ENCODE measurements at places on chromosomes 3 and 15.
A peak's percentile ranks its signal among the peaks of the same experiment; 100 is the strongest.

- no peak for DNase-seq
These were observed 15.6 kb downstream of the SENP5 start for GRCh38 chr3:196883361-196883760.

- DNase-seq, result no peak
These were observed 79.3 kb upstream of the SEC13 start for GRCh38 chr3:10400050-10400748.

DNA sequence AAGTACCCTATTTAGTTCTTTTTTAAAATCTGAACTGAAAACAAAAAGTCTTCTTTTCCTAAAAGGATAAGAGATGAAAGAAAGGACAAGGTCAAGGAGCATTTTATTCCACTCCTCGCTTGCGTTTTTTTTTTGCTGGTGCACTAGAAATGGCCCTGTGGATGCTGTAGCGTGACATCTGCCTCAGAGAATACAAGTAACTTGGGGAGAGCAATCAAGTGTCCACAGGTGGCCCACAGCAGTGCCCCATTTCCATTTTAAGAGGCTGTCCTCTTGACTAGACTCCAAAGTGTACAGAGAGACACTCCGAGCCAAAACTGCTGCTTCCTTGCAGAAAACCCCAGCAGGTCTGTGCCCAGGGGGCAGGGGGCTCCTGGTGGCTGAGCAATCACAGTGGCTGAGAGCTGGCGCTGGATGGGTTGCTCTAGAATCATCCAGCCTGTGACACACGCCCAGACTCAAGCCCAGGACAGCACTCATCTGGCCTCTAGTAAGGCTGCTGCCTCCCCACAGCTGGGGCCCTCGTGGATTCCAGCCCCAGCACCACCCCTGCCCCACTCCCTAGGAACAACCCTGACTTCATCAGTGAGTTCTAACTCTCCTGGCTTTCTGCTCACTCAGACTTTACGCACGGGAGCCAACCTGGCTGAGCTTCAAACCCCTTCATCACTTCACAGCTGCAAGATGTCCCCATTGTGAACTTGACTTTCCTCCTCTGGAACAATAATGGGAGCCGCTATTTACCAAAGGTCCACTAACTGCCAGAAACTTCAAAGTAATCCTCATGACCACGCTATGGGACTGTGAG is 71.1 kb upstream of the SPATA12 start:
- DNase-seq, result no peak

GRCh38 chr3:169771497-169772304 is 1.5 kb upstream of the MYNN start:
- peak; percentile 75 for DNase-seq

- no peak for DNase-seq
These were observed 25.2 kb downstream of the CPEB1 start for GRCh38 chr15:82621970-82622369.

- DNase-seq, result no peak
These were observed 333.7 kb downstream of the CTNNB1 start for GRCh38 chr3:41532976-41533375.

DNA sequence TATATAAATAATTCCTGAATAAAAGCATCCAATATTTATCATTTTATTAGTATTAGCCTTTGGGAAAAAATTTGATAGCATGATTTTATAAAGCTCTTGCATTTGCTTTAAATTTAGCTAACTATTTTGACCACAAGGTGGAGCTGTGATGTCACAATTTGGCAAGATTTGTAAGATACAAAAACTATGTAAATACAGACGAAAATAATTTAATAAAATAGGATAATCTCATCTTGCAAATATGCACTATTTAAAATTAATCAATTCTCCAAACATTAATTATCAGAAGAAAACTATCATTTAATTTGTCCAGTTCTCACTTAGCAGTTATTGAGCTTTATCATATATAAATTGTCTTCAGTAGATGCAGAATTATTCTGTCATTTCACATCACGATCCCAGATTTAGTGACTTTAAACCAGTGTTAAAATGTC is 95.4 kb downstream of the PLOD2 start:
- DNase-seq, result peak; percentile 44

- DNase-seq, result no peak
These were observed 1030.6 kb downstream of the MCTP2 start for GRCh38 chr15:95261968-95262367.

DNA sequence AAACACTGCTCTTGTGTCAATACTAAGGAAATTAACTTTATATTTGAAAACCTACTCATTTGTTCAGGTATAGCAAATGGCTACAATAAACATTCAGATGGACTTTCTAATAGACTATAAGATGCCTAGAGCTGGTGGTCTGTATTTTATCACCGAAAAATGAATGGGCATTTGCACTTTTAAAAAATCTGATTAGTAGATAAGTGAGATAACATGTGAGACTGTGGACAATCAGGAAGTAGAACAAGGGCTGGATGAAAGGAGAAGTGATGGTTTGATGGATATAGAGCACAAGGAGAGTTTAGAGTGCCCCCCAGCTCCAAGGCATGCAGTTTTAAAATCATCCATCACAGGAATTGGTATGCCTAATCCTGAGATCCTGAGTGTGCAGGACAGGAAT is 308.4 kb upstream of the RARB start:
- DNase-seq, result no peak

DNA sequence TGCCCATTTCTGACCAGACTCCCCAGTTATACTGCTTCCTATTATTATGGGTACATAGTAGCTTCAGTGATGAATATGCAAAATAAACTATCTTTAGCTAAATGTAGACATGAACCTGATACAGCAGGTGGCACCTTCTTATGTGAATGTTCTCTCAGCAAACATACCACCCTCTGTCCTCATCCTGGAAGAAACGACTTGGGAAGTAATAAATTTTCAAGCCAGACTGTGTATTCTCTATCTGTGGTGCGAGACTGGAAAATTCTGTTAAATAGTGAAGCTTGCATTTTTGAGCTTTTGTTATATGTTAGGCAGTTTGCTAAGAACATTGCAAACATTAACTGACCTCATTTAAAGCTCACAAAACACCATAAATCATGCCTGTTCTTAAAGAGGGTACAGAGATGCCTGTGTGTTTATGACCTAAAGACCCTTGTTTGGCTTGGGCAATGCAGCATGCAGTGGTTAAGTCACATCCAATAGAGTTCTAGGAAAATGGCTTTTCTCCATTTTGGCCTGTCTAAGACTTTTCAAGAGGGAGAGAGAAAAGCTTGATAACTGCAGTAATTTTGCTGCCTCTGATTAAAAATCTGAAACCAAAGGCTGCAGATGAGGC is 287.1 kb downstream of the NEK10 start:
- no peak for DNase-seq

- no peak for DNase-seq
These were observed 32.8 kb upstream of the NFKBIZ start for GRCh38 chr3:101816215-101817149.

DNA sequence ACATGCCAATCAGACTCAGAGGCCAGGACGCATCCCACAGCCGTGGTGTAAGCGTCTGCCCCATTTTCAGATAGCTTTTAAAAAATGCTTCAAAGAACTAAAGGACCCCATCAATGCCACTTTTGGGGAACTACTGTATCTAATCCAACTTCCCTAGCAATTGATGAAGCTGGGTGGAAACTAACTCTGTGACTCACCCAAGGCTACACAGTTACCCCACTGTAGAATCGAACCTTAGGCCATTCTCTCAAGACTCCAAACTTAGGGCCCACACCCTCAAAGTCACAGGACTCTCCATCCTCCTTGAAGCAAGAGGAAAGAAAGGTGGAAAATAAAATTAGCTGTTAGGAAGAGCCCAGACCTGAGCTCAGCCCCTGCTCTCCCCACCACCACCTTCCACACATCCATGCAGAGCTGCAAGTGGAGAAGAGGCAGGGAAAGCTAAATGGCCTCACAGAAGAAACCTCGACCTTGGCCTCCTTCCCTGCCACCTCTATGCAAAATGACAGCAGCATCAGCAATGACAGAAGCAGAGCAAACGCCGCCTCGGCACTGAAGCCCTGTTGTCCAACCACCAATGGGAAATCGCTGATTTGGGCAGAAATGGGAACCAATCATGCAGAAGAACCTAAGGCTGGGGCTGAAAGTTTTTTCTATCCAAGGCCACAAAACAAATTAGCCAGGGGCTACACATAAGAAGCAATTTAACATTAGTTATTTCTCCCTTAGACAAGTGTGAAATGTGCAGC is 22.2 kb downstream of the ANP32A start:
- DNase-seq, result no peak

All from NCI-H460 (cell line).